SK-N-SH (cell line): ENCODE measurements at places on chromosomes 3 and 15. TPM values are rescaled to one million over a fixed set of nuclear protein-coding genes. Genes with fewer than 3 reads are reported as not detected.
A peak's percentile ranks its signal among the peaks of the same experiment; 100 is the strongest.

GRCh38 chr3:184932777-184933176 is 120.8 kb downstream of the VPS8 start:
- DNase-seq, result no peak

GRCh38 chr3:156360963-156361362 is 194.0 kb downstream of the SSR3 start:
- DNase-seq, result no peak

GRCh38 chr15:23695282-23695681 is 8.2 kb upstream of the NDN start:
- no peak for DNase-seq

- no peak for DNase-seq
These were observed 15.9 kb downstream of the ARHGAP31 start for GRCh38 chr3:119310071-119310470.

GRCh38 chr3:106168962-106169750 is 300.3 kb upstream of the CBLB start:
- DNase-seq, result no peak

GRCh38 chr3:7100136-7100535 is 239.2 kb downstream of the GRM7 start:
- no peak for DNase-seq

- DNase-seq, result peak; percentile 45
These were observed 215.7 kb downstream of the STT3B start for GRCh38 chr3:31748281-31748932.

- no peak for DNase-seq
These were observed 256.7 kb upstream of the KCNH8 start for GRCh38 chr3:18891641-18892040.

GRCh38 chr3:62134061-62134496 is 239.3 kb downstream of the FEZF2 start:
- DNase-seq, result peak; percentile 25

DNA sequence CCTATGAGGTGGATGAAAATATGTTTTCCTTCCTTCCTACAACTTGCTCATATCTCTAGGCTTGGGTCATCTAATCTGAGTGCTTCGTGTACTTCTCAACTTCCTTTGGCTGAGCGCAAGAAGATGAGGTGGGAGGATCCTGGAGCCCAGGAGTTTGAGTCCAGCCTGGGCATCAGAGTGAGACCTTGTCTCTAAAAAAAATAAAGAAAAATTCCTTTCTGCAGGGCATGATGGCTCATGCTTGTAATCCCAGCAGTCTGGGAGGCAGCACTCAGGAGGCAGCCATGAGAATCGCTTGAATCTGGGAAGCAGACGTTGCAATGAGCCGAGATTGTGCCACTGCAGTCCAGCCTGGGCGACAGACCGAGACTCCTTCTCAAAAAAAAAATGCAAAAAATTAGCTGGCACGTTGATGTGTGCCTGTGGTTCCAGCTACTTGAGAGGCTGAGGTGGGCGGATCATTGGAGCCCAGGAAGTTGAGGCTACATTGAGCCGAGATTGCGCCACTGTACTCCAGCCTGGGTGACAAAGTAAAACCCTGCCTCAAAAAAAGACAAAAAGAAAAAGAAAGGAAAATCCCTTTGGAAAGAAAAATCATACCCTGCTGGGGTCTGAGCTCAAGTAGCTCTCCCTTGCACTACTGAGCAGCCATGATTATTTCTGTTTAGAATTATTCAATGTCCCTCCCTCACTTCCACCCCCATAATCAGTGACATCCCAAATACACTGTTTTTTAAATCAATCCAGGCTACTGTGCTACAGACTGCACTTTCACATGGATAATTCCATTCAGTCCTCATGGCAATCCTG is 28.0 kb upstream of the RAB11A start:
- no peak for DNase-seq

DNA sequence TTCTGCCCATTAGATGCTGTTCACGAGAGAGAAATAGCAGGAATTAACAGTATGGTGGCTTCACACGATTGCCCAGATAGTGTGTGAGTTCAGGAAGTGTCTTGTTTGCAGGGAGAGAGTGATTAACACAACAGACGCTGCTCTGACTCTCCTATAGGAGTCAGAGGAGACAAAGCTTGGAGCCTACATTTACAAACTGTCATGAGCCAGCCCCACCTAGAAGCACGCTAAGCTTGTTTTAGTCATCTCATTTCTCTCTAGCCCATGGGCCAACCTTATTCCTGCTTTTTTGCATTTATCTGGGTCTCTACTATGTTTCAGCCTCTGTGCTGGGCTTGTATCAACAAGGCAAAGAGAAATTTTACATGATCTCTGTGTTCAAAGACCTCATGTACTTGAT is 128.3 kb upstream of the BFSP2 start:
- DNase-seq, result no peak

DNA sequence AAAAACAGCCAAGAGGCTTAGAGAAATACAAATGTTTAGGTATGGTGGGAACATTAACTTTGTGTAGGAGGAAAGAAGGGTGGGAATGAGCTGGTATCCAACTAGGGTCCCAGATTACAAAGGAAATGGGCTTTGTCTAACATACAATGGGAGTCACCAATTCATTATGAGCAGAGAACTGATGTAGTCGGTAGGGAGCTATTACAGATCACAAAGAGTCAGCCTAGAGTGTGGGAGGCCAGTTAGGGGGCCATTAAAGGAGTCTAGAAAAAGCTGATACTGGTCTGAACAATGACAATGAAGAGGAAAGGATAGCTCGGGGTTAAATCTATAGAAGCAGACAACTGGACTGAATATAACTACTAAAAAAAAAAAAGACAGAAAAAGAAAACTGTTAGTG is 15.5 kb downstream of the ANO10 start:
- DNase-seq, result no peak

DNA sequence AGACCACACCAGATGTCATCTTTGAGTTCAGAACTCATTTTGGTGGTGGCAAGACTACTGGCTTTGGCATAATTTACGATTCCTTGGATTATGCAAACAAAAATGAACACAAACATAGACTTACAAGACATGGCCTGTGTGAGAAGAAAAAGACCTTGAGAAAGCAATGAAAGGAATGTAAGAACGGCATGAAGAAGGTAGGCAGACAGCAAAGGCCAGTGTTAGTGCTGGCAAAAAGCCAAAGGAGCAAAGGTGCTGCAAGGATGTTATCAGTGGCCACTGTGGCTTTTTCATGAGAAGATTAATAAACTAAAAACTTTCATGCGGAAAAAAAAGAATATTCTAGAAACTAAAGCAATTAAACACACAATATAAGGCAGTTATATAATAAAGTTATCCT is 21.9 kb downstream of the AAGAB start:
- no peak for DNase-seq

- no peak for DNase-seq
These were observed 187.1 kb upstream of the LPP start for GRCh38 chr3:187966636-187967406.

GRCh38 chr3:162678941-162679340 is 1182.3 kb downstream of the OTOL1 start:
- no peak for DNase-seq

- DNase-seq, result no peak
These were observed 102.5 kb downstream of the SH3GL3 start for GRCh38 chr15:83549623-83550022.

GRCh38 chr15:49435174-49435573 is 12.1 kb downstream of the FGF7 start:
- DNase-seq, result no peak

- no peak for DNase-seq
These were observed 44.4 kb downstream of the MECOM start for GRCh38 chr3:169618894-169619792.

STRA6 gene
- polyA plus RNA-seq, result 27.9 and 31.0 TPM in 2 replicates

FETUB gene
- 0.05 TPM in 2 replicates for polyA plus RNA-seq

KLHL40 gene
- polyA plus RNA-seq, result not detected in 2 replicates

MAP2K5 gene
- polyA plus RNA-seq, result 3.8 and 6.2 TPM in 2 replicates

RETNLB gene
- polyA plus RNA-seq, result not detected in 2 replicates

CP gene
- not detected in 2 replicates for polyA plus RNA-seq

SPTBN5 gene
- 0.23 TPM in 2 replicates for polyA plus RNA-seq

KBTBD12 gene
- polyA plus RNA-seq, result not detected in 2 replicates

ZPLD1 gene
- polyA plus RNA-seq, result not detected in 2 replicates

SKOR1 gene
- 0.18 and 0.26 TPM in 2 replicates for polyA plus RNA-seq
